Astrocyte of the spinal cord (primary cell): ENCODE measurements at places on chromosomes 16 and 17.

- peak; percentile 24 for DNase-seq
These were observed at the start of gene FAM171A2 for GRCh38 chr17:44363613-44364159. TSS of gene FAM171A2 (minus strand) at chr17:44363853. CDS start at chr17:44363714, 139 bp downstream.

GRCh38 chr16:66467611-66468010 lies 40.5 kb downstream of the BEAN1 start:
- DNase-seq = no peak

GRCh38 chr16:19215705-19216104 lies 47.7 kb downstream of the SYT17 start:
- no peak for DNase-seq

DNA sequence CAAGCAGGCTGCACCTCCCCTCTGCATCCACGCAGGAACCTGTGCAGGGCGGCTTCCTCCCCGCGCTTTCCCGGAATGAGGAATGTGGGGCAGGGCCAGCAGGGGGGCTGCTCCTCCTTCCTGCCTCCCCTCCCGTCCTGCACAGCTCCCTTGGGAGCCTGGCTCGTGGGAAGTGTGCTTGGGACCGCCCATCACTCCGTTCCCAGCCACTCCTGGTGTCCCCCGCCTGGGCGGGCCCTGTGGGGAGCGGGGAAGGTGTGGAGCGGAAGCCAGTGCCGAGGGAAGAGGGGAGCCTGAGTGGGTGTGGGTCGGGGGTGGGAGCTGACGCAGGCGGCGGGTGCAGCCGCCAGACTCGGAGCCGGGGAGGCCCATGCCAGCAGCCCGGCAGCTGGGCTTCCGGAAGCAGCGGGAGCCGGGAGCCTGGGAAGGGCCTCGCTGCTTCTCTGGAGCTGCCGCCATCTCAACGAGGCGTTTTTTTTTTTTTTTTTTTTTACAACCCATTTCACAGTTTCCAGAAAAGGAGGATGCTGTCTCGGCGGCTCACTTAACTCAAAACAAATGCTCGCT lies 24.1 kb downstream of the BAHCC1 start:
- peak; percentile 92 for DNase-seq

- peak; percentile 44 for DNase-seq
These were observed 65.9 kb upstream of the IRX6 start for GRCh38 chr16:55257966-55258613.

GRCh38 chr17:41010441-41010840 lies 1.5 kb upstream of the KRTAP3-1 start:
- DNase-seq = no peak

- peak; percentile 96 for DNase-seq
These were observed 4.5 kb downstream of the ABCC3 start for GRCh38 chr17:50638966-50639713.

- DNase-seq = no peak
These were observed 50.1 kb downstream of the GTF3C1 start for GRCh38 chr16:27499659-27500055.

DNA sequence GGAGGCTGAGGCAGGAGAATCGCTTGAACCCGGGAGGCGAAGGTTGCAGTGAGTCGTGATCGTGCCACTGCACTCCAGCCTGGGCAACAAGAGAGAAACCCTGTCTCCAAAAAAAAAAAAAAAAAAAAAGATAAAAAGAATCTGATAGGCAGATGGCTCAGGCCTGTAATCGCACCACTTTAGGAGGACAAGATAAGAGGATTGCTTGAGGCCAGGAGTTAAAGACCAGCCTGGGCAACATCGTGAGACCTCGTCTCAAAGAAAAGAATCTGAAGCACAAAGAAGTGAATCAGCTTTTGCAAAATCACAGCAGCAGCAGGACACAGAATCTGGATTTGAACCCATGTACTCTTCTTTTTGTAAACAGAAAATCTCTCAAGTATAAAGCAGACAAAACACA lies 7.6 kb downstream of the NOB1 start:
- no peak for DNase-seq
